ENCODE measurements at places on chromosomes 2 and 18.

DNA sequence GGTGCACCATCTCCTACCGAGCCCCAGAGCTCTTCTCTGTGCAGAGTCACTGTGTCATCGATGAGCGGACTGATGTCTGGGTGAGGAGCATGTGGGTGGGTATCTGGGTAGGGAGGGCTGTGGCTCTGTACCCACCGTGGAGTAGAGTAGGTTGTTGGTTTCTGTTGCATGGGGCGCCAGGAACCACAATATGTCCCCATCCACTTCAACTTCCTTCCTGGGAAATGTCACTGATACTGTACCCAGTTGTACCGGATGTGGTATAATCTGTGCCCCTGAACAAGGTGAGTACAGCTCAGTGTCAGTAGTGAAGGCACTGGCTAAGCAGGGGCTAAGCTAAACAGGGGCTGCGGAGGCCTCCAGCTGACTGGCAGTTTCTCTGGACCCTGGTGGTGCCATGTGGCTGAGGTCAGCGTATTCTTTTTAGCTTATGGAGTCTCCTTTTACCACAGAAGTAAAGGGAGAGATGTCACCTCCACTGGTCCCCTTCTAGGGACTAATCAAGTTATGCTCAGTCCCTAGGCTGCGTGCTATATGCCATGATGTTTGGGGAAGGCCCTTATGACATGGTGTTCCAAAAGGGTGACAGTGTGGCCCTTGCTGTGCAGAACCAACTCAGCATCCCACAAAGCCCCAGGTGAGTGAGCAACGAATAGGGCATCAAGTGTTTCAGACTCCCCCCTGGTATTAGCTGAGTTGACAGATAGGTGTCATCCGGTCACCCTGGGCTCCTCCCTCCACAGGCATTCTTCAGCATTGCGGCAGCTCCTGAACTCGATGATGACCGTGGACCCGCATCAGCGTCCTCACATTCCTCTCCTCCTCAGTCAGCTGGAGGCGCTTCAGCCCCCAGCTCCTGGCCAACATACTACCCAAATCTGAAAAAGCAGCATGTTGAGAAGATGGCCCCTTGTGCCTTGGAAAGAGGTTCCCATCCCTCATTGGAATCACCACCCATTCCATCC lies 2.7 kb downstream of the STK16 start:
- peak; percentile 63 for DNase-seq

DNA sequence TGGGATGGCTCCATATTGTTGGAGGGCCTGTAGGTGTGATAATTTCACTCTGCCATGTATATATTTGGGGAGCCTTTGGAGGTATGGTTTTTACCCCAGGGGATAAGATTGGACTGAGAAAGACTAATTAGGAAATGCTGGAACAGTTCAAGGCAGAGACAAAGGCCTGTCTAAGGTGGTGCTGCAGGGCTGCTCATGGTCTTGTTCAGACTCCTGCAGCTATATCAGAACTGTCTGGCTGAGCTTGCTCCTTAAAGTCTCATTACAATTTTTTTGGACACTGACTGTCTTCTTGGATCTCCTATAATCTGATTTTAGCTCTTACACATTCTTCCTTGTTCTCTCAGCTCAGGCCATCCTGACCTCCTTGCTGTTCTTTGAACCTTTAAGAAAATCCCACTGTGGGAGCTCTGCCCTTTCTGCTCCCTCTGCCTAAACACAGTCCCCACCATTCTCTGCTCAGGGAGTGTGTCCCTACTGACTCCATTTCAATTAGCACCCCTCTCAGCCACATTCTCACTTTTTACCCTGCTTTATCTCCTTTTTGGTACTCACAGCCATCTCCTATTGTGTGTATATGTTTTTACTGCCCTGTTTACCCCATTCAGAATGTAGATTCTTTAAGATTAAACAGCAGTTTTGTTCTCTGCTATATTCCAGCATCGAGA lies 468.7 kb upstream of the FANCL start:
- DNase-seq: no peak

- DNase-seq: peak; percentile 51
Measured at GRCh38 chr18:13178976-13179375, 39.6 kb upstream of the LDLRAD4 start.

- no peak for DNase-seq
Measured at GRCh38 chr2:64504774-64505720, 19.1 kb upstream of the AFTPH start.

GRCh38 chr2:8090748-8091700 lies 590.8 kb upstream of the ID2 start:
- DNase-seq: peak; percentile 69

- no peak for DNase-seq
Measured at GRCh38 chr2:213934560-213934959, 476.3 kb upstream of the VWC2L start.

DNA sequence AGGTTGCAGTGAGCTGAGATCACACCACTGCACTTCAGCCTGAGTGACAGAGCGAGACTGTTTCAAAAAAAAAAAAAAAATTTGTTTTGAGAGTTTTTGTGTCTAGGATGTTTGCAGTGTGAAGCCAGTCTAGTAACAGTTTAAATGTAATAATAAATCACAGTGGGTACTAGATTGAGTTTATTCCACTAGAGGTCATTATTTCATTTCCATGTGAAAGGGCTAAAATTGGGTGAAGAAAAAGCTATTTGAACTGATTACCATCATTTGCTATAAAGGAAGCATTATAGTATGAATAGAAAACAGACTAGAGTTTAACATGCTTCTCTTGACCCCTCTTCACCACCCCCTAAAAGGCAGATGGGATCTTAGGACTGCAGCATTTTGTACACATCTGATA lies 20.3 kb downstream of the SNRPD1 start:
- no peak for DNase-seq

- no peak for DNase-seq
Measured at GRCh38 chr2:33672389-33672788, 73.3 kb upstream of the FAM98A start.

GRCh38 chr2:3097804-3098203 lies 279.8 kb downstream of the EIPR1 start:
- no peak for DNase-seq

GRCh38 chr2:98311771-98312545 lies 34.3 kb upstream of the CNGA3 start:
- DNase-seq: no peak

DNA sequence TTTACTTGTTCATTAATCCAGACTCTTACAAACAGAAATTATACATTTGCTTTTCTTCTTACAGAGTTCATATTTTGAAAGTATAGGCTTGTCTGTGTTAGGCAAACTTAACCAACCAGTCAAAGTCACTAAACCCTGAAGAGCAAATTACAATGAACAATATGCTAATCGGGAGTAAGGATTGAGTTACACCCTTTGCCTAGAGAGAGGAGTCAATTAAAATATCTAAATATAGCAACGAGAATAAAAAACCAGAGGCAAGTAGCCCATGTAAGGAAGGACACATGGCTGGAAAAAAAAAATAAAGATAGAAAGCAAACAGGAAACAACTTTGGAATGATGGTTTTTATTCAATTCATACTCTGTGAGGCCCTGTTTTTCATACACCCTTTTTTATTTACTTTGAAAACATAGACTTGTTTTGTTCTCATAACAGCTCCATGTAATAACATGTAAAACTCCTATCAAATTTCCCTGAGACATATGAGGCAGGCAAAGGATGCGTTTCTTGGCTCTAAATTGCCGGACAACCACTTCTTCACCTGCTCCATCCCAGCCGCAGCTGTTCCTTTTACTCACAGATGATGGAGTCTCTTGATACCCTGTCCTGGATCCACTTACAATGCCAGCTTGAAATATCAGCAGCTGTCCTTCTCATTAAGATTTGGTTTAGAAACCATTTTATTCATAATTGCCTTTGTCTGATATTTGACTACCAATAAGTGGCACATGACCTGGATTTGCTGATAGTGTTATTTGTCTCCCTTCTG lies 767.7 kb upstream of the GCFC2 start:
- DNase-seq: no peak

- no peak for DNase-seq
Measured at GRCh38 chr2:189370719-189371118, 70.6 kb upstream of the WDR75 start.

DNA sequence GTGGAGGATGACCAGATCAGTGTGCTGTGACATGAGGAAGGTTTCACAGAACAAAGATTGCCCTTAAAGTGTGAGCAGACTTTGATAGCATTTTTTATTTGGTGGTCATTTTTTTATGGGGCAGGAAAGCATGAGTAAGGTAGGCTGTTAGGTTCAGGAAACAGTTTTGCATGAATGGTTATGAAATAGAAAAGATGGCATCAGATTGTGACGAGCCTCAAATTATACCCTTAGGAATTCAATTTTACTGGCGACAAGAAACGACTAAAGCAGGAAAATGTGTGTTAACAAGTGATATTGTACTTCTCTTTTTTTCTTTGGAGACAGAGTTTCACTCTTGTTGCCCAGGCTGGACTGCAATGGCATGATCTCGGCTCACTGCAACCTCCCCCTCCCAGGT lies 44.7 kb downstream of the PIK3C3 start:
- no peak for DNase-seq

DNA sequence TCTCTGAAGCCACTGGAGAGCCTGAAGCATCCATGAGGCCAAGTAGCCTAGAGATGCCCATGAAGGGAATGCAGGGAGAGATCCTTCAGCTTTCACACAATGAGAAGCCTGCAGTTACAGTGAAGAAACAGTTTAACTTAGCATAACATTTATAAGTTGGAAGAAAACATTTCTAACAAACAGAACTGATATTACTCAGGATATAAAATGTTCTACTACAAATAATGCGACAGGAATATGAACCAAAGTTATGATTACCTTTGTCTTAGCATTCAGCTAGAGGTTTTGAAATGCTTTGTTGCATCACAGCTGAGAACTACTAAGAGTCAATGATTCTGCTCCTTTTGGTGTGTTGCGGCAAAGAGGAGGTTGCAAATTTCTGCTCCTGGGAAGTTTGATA lies 6.9 kb upstream of the KYNU start:
- DNase-seq: no peak

- no peak for DNase-seq
Measured at GRCh38 chr2:48205137-48205798, 299.0 kb upstream of the FBXO11 start.

- DNase-seq: no peak
Measured at GRCh38 chr2:14806613-14807012, 174.1 kb downstream of the LRATD1 start.

DNA sequence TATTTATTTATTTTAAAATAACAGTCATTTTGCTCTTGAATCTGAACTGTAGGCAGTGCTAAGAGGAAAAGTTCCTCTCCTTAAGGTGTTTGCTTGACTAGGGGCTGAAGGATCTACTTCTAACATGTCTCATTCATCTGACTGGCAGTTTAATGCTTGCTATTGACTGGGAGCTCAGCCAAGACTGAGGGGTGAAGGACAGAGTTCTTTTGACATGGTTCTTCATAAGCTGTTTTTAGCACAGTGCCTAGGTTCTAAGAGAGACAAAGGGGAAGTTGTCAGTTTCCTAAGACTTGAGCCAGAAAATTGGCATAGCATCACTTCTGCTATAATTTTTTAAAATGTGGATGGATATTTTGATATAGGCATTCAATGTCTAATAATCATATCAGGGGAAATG lies 73.0 kb downstream of the COMMD1 start:
- no peak for DNase-seq

- no peak for DNase-seq
Measured at GRCh38 chr2:239161711-239162140, 239.1 kb downstream of the HDAC4 start.

- DNase-seq: no peak
Measured at GRCh38 chr2:217418544-217418943, 558.7 kb upstream of the TNP1 start.

- DNase-seq: no peak
Measured at GRCh38 chr2:105725388-105725787, 19.3 kb upstream of the NCK2 start.
